Sigmoid colon (tissue), 7 donors: ENCODE measurements at places on chromosomes 6 and 20. TPM values are rescaled to one million over a fixed set of nuclear protein-coding genes. Genes with fewer than 3 reads are reported as not detected.
A peak's percentile ranks its signal among the peaks of the same experiment; 100 is the strongest.

DNA sequence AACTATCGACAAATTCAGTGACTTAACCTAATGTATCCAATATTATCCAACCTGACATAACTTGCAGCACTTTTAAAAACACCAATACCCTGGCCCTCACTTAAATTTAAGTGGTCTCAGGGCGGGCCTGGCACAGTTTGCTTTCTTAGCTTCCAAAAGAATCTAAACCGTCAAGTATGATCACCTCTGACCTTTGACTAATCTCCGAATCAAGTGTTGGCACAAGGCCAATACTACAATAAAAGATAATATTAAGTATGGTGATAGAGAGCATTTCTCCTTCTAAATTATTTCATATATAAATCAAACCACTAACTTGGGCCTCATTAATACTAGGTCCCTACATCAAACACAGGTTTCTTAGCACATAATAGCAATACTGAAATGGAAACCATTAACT, 153.0 kb downstream of the PTPRK start:
- no peak for DNase-seq

DNA sequence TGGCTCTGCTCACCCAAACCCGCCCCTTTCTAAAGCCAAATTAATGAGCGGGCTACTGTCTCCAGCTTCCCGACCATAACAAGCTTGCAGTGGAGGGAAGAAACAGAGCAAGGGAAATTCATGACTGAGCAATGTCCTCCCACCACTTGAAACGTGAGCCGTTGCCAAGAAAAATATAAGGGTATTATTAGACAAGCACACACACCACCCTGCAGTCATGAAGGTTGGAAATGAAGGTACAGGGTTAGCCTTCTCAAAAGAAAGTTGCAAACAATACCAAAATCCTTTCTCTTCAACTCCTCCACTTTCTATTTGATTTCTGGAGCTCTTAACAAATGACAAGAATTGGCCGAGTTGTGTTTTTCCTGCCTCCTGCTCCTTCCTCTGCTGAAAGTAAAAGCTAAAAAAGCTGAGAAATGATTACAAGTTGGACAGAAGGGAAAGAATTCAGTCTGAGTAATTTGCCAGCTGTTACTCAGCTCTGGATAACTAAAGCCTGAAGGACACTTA, 151.1 kb upstream of the B3GAT2 start:
- no peak for DNase-seq

SEC23B gene
- total RNA-seq, result 13.2 TPM

DNA sequence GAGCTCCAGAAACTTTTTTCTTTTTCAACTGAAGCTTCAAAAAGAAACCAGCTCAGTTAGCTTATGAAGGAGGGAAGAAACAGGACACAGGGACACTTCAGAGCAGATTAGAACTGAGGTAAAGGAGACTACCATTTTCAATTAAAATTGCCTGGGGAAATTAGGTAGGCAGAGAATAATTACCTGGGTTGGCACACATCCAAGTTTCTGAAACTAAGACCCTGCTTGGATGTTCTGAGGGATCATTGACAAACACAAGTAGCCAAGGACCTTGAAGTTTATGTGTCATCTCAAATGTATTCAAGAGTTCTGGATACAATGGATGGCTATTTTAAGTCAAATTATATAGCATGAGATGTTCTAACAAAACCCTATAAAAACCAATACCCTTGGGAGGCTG, 137.6 kb downstream of the PLCB4 start:
- DNase-seq, result no peak

DNA sequence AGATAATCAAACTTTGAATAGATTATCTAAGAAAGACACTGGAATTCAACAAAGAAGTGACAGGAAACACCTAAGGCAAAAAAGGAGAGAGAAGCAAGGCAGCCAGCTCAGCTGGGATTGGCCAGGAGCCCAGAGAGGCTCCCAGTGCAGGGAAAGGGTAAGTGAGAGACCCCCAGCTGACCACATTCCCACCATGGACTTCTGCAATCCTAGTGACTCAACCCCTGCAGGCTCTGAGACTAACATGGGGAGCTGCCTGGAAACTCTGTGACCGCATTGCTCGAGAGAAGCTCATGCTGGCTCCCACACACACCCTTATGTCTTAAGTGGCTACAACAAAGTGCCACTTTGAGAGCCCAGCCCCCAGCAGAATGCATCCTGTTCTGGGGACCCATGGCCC, 215.1 kb downstream of the PACRG start:
- DNase-seq, result no peak

DNA sequence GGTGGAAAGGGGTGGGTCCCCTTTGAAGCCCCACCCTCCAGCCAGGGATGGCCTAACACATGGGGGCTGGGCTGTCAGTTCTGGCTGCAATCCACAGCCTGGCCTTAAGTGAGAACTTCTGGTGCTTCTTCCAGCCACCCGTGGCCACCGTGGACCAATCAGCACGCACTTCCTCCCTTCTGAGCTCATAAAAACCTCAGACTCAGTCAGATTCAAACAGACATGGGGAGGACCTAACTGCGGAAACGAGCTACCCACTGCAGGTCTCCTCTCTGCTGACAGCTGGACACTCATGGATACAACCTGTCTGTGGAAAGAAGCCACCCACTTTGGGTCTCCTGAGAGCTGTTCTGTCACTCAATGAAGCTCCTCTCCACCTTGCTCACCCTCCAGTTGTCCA, 20.4 kb upstream of the ZNF391 start:
- DNase-seq, result no peak

DNA sequence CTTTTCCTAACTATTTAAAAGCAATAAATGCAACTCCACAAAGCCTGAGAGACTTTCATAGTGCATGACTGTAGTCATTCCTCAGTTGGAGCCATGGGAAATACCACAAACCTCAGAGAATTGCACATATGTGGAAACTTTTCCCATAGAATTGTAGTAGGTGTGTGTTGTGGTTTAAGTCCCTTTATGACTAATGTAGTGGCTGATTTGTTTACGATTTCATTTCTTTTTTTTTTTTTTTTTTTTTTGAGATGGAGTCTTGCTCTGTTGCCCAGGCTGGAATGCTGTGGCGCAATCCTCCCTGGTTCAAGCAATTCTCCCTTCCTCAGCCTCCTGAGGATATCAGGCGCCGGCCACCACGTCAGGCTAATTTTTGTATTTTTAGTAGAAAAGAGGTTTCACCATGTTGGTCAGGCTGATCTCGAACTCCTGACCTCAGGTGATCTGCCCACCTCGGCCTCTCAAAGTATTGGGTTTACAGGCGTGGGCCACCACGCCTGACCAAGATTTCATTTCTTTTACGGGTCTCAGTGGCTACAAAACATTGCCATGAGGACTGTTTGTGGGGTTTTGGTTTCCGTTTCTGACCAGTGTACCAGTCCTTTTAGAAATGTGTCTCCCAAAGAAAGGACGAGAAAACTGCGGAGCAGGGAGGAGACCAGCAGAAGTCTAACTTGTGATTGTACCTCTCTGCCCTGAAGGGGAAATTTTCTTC, 212.1 kb upstream of the MARCKS start:
- no peak for DNase-seq

TGM6 gene
- total RNA-seq, result not detected

DACT2 gene
- 0.68 TPM for total RNA-seq

DNA sequence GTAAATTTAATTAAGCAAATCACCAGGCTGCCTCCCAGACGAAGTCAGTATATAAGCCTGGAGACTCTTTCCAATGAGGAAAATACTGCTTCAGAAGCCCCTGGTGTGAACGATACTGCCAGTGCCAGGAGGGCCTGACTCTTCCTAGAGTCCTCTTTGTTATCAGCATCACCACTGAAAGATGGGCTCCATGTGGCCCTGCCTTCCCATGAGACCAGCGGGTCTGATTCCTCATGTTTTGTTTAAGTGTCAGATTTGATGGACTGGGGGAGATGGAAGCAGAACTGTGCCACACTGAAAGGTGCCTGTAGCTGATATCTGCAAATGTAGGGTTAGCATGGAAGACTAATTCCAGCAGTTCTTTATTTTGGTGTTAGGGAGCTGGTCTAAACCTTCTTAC, 7.9 kb downstream of the NQO2 start:
- DNase-seq, result no peak

DEFB116 gene
- total RNA-seq, result not detected

GRCh38 chr20:45592574-45593189, 13.6 kb upstream of the WFDC8 start:
- DNase-seq, result no peak

- DNase-seq, result no peak
Observed at GRCh38 chr6:54248994-54249393, 59.2 kb upstream of the TINAG start.

DNA sequence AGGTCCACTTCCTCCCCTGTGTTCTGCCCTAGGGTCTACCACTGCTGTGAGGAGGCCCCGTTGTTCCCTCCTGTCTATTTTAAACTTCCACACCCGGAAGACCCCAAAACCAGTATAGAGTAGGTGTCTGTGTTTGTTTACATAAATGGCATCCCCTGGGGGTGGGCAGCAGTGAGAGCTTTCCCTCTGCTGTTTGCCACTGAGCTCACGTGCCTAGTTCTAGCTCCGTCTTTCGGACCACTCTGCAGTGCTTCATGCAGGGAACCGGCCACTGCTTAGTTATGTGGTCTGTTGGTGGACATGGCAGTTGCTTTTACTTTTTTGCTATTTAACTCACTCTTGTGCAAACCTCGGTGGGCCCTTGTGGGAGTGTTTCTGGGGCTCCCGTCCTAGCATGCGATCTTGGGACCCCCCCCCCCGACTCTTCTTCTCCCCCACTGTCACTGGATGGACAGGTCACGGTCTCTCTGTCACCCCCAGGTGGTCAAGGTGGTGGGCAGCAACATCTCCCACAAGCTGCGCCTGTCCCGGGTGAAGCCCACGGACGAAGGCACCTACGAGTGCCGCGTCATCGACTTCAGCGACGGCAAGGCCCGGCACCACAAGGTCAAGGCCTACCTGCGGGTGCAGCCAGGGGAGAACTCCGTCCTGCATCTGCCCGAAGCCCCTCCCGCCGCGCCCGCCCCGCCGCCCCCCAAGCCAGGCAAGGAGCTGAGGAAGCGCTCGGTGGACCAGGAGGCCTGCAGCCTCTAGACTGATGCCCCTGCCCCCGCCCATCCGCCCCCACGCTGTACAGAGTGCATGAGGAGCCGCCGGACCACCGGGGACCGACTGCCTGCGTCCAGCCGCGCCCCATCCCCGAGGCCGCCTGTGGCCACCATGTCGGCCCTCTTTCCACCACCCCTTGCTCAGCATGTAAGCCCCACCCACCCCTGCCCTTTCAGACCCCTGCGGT, 40.9 kb downstream of the VSTM2L start:
- DNase-seq, result no peak

DNA sequence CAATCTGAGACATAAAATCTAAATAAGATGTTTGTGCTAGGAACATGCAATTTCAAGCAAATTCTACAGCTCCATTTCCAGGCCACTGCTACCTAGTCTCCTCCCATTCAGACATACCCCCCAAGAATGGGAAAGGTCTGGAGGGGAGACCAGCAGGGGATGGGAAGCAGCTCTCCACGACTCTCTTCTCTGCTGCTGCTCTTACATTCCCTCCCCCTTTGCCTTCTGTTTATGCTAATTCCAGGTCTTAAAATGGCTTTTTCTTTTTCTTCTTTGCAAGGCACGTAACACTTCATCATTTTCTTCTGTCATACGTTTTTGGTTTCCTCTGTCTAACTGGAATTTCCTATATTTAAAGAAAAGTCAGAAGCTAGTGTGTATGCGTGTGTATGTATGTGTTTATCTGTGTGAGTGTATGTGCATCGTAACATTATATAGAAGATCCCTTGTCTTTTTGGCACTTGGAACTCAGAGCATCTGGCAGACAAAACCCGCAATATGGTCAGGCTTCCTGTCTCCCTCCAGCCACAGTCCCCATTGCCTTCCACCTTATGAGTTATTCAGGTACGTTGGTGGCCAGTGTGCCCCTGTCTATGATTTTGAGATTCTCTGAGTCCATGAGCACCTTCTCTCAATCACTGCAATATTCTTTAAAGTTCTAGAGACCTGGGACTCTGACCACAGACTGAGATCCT, 493.7 kb downstream of the BTBD3 start:
- DNase-seq, result no peak

DNA sequence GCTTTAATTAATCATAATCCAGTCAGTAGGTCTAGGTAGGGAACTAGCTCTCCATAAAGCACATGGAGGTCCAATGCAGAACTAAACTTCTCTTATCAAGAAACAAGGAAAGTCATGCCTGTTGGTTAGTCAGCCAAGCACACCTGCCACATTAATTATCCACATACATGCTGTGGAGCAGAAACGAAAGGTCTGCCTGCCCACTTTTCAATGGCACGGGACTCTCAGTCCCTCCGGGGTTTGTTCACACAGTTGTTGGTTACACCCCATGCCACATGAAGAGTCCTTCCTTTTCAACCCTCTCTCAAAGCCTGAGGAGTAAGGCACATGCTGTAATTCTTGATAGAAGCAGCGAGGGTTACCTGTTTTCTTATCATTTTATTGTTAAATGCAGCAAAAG, 1096.4 kb upstream of the MAP3K7 start:
- DNase-seq, result no peak

GRCh38 chr20:51456511-51457509, 85.7 kb downstream of the NFATC2 start:
- peak; percentile 98 for DNase-seq

NT5E gene
- 35.8 TPM for total RNA-seq

DNA sequence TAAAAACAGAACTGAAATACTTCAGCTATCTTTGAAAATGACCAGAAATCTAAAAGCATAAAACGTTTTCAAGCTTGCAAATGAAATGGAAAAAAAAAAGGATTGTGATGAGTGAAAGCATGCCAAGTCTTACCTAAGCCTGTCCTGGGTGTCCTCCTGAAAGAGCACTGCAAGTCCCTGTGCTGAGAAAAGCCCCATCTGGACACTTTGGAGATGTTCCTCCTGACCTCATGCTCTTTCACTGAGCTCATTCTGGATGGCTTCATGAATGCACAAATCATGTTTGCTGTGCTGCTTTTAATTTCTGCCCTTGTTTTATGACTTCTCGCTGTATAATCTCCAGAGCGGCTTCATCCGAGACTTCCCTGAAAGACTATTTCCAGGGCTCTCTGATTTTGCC, 136.0 kb downstream of the SOD2 start:
- peak; percentile 78 for DNase-seq

DNA sequence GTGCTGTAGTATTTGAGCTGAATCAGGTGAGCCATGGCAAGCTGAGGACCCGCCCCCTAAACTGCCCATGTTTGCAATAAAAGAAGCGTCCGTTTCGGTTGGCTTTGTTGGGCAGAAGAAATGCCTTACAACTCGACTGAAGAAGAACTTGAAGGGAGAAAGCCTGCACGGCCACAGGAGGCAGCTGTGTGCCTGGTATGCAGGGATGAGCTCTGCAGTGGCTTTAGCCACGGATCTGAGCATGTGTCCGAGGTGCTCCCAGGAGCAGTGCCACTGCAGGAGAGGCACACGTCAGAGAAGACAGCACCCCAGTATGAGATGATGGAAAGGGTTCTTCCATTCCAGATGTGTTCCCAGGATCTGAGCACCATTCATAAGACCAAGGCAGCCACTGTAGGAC, 23.5 kb downstream of the KIZ start:
- no peak for DNase-seq

SCRT2 gene
- not detected for total RNA-seq

ARMH2 gene
- total RNA-seq, result not detected

DNA sequence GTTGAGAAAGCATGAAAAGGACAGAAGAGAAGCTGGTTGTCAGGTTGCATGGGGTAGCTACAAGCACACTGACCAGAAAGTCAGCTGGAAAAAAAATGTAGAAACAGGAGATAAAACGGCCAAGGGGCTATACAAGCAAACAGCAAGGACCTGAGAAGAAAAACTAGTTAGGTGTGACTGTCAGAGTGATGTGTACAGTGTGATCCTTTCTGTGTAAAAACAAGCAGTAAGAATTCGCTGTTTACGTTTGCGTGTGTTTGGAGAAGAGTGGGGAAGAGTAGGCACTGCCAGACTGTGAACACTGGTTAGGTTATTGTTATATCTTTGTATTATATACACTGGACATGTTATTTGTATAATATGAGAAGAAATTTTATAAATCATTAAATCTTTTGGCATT, 28.1 kb downstream of the PTPN1 start:
- no peak for DNase-seq
